ENCODE measurements at places on chromosomes 1 and 21. TPM values are rescaled to one million over a fixed set of nuclear protein-coding genes. Genes with fewer than 3 reads are reported as not detected.

- H3K27me3 ChIP-seq: no peaks in the 10 kb centered on the region
- no peak overlapping the region for H3K27ac ChIP-seq
- H3K4me3 ChIP-seq: no peak overlapping the region
- peaks cover 22% of the 10 kb centered on the region for H3K36me3 ChIP-seq
- H3K4me1 ChIP-seq: no peaks in the 10 kb centered on the region
These were observed 20.6 kb upstream of the PGD start for GRCh38 chr1:10378081-10378841.

DNA sequence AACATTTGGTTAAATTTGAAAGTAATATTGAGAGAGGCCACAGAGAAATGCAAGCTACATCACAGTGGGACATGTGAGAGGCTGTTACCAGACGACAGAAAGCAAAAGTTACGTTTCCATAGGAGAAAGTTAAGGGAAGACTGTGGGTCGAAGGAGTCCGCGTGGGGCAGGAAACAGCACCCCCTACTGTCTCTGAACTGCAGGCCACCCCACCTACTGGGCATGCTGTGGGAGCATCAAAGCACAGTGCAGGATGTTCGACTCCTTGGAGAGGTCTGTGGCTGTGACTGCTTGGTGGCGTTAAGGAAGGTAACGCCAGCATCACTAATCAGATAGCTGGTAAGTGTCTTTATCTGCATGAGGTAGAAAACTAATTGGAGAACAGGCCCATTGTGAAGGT, 123.9 kb downstream of the PTBP2 start:
- H3K4me3 ChIP-seq: no peak overlapping the region
- H3K36me3 ChIP-seq: no peaks in the 10 kb centered on the region
- DNase-seq: no peak
- H3K27me3 ChIP-seq: no peaks in the 10 kb centered on the region

LZIC gene
- total RNA-seq: 18.1 TPM

LYPD8 gene
- not detected for total RNA-seq

TRAF3IP3 gene
- 279 TPM for total RNA-seq
